ENCODE measurements at places on chromosomes 11 and 22. TPM values are rescaled to one million over a fixed set of nuclear protein-coding genes. Genes with fewer than 3 reads are reported as not detected.

- DNase-seq, result peak; percentile 27
- no peaks in the 10 kb centered on the region for H3K4me1 ChIP-seq
- H3K4me3 ChIP-seq, result no peak overlapping the region
- H3K27me3 ChIP-seq, result no peaks in the 10 kb centered on the region
These were observed 127.1 kb upstream of the OR9Q1 start for GRCh38 chr11:57896361-57897145.

DNA sequence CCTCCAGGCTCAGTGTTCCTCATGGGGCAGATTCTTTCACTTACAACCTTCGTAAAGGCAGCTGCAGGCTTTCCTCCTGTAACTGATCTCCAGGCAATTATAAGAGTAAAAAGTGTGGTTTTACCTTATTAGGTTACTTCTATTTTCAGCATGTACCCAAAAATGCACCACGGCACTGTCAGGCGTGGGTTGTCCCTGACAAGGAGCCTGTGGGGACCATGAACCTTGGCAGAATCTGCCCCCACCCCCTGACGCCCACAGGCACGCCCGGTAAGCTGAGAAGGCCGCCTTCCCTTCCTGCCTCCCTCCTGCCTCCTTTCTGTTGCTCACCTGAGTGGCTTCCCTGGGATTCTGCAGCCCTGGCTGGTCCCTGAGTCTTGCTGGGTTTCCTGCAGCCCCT is 1383.3 kb downstream of the TBC1D22A start:
- no peaks in the 10 kb centered on the region for H3K4me1 ChIP-seq
- H3K27me3 ChIP-seq, result peaks cover 3% of the 10 kb centered on the region
- H3K27ac ChIP-seq, result no peak overlapping the region

DNA sequence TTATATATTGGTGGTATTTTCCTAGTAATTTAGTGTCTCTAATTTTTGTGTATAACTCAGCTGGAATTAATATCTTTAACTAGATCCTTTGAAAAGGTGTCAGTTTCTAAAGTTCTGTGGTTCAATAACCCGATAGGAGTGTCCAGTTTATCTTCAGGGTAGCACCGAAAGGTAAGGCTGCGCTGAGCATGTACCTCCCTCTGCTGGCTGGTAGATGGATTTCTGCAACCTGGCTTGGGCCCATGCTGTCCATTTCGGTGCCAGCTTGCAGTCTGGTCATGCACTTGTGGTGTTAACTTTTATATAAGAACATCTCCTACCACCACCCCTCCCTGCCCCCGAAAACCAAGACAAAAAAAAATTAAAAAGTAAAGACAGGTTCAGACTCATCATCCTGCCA is 24.7 kb downstream of the EXT2 start:
- no peak for DNase-seq
- no peak overlapping the region for H3K4me3 ChIP-seq
- H3K27ac ChIP-seq, result no peak overlapping the region
- H3K27me3 ChIP-seq, result no peaks in the 10 kb centered on the region

GRCh38 chr11:11027288-11027687 is 169.4 kb upstream of the ZBED5 start:
- H3K27me3 ChIP-seq, result no peaks in the 10 kb centered on the region
- no peak for DNase-seq
- no peak overlapping the region for H3K27ac ChIP-seq

- peaks cover 41% of the 10 kb centered on the region for H3K27me3 ChIP-seq
- no peaks in the 10 kb centered on the region for H3K4me1 ChIP-seq
These were observed 568.6 kb upstream of the CADM1 start for GRCh38 chr11:116072601-116073410.

DNA sequence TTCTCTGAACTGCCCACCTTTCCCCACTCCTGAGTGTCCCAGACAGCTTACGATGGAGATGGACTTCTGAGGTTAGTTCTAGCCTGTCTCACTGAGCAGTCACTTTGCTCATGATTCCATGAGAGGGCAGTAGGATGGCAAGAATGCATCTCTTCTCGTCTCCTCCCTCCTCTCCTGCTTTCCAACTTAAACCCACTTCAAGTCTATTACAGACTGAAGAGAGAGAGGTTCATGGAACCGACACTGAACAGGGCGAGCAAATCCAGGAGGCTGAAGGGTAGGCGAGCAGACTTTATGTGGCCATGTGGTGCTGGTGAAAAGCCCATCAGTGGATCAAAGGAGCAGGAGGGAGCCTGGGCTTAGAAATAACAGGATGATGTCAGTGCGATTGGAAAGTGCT is 38.6 kb downstream of the CEP164 start:
- H3K4me3 ChIP-seq, result no peak overlapping the region
- H3K27ac ChIP-seq, result no peak overlapping the region
- no peaks in the 10 kb centered on the region for H3K4me1 ChIP-seq

- H3K4me3 ChIP-seq, result no peak overlapping the region
- no peak overlapping the region for H3K27ac ChIP-seq
- H3K36me3 ChIP-seq, result no peaks in the 10 kb centered on the region
- H3K4me1 ChIP-seq, result no peaks in the 10 kb centered on the region
- peaks cover 35% of the 10 kb centered on the region for H3K27me3 ChIP-seq
These were observed 11.4 kb upstream of the JAML start for GRCh38 chr11:118236170-118236569.

DNA sequence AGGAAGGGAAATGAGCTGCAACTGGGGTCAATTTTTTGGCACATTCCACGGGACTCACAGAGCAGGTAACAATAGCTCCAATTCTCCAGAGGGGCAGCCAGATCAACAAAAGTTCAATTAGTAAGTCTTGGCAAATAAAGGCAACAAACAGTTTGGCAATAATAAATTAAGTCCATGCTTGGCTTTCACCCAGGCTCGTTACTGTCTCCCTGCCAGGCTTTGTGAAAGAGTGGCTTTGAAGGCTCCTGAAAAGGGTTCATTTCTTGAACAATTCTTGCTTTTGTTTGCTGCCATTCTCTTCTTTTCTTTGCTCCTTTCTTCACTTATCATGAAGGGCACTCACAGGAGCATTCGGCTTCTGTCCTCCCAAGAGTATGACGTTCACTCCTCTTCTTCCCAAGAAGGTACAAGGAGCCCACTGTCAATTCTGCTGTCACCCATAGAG is 123.3 kb downstream of the APIP start:
- H3K27ac ChIP-seq, result no peak overlapping the region
- H3K4me3 ChIP-seq, result no peak overlapping the region
- no peaks in the 10 kb centered on the region for H3K27me3 ChIP-seq
- DNase-seq, result no peak
- peaks cover 22% of the 10 kb centered on the region for H3K36me3 ChIP-seq

Gene KRTAP5-7
- total RNA-seq, result not detected

Gene KDM4D
- 0.81 TPM for total RNA-seq

- DNase-seq, result no peak
- peaks cover 44% of the 10 kb centered on the region for H3K36me3 ChIP-seq
- H3K27ac ChIP-seq, result peak overlapping the region; percentile 59
- no peaks in the 10 kb centered on the region for H3K27me3 ChIP-seq
- H3K4me1 ChIP-seq, result peaks cover 42% of the 10 kb centered on the region
These were observed 6.8 kb downstream of the HPS4 start for GRCh38 chr22:26476705-26477340.

DNA sequence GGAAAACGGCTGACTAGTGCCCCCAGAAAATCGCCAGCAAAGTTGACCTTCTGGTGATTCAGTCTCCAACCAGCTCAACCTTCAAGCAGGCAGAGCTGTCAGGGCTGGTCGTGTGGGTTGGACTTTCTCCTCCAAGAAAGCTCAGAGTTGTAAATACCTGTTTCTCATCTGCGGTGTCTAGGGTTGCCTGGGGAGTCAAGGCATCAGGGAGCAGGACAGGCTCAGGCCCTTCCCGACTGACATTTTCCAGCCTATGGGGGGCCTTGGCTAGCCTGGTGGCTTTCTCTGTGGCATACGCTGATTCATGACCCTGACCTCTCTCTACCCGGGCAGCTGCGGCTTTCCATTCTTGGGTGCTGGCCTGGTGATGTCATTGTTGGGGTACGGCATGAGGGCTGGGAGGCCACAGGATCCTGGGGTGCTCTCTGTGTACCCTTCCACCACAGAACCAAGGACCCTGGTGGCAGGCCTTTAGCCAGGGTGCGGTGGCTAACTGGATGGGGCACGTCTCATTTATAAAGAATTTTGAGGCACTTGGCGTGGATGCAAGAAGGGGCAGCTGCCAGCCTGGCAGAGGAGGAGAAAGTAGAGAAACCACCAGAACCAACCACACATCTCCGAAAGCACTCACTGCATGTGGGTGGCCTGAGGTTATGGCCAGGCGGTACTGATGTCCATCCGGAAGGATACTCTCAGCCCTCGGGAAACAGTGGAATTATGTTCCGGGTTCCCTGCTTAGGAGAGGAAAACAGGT is 64.9 kb downstream of the BCR start:
- peaks cover 50% of the 10 kb centered on the region for H3K4me1 ChIP-seq
- H3K4me3 ChIP-seq, result no peak overlapping the region
- no peaks in the 10 kb centered on the region for H3K27me3 ChIP-seq
- no peaks in the 10 kb centered on the region for H3K36me3 ChIP-seq
- no peak for DNase-seq

DNA sequence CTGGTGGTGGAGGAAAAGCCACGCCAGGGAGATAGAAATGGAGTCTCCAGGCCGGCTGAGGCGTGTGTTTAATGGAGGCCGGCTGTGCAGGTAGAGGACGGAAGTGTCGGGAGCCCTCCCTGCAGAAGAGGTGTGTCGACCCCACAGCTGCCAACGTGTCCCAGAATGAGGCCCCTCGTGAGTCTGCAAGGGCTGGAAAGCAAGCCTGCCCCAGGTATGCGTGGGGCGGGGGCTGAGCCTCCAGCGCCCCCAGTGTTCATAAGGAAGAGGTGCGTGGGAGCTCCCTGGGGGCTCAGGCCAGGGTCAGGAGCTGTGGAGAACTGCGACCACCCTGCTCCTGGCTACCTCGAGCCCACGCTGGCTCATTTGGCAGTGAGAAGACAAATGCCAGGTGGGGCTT is 38.0 kb upstream of the JAM3 start:
- H3K4me3 ChIP-seq, result no peak overlapping the region
- DNase-seq, result no peak
- no peak overlapping the region for H3K27ac ChIP-seq
- no peaks in the 10 kb centered on the region for H3K36me3 ChIP-seq
